ENCODE measurements at places on chromosomes 12 and 14.
A peak's percentile ranks its signal among the peaks of the same experiment; 100 is the strongest.

DNA sequence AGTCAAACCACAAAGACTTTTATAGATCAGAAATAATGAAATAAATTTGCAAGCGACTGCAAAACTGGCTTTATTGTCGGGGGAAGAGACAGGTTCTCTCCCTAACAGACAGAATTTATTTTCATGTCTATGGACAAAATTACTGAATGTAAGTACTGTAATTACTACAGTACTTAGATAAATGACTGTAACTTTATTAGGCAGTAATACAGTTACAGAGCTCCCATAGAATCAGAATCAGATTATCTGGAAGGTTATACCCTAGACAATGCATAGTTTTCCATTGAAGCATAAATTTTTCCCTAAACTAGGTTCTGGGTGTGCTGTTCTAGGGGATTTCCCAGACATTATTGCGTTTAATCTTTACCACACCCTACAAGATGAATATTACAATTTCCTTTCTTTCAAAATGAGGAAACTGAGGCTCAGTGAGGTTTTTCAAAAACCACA, 114.2 kb downstream of the C12orf75 start:
- no peak for DNase-seq

- no peak for DNase-seq
Observed at GRCh38 chr14:89634037-89634436, 217.0 kb upstream of the FOXN3 start.

DNA sequence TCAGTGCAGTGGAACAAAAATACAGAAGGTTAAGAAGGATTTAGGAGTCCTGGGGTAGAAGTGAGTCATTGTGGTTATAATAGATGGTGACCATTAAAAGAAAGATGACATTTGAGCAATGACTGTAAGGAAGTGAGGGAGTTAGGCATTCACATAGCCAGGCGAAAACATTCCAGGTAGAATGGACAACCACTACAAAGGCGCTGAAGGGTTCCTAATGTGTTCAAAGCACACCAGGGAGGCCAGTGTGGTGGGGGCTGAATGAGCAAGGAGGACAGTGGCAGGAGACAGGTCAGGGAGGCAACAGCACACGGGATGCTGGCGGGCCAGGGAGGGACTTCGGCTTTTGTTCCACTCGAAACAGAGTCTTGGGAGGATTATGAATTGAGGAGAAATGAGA, 129.9 kb downstream of the NPAS3 start:
- DNase-seq = no peak

GRCh38 chr12:65941388-65941787, 117.1 kb downstream of the HMGA2 start:
- DNase-seq = no peak

- DNase-seq = no peak
Observed at GRCh38 chr12:113382206-113382605, 21.5 kb downstream of the SDS start.

- peak; percentile 5 for DNase-seq
Observed at GRCh38 chr12:39764944-39765560, 145.4 kb upstream of the ABCD2 start.

DNA sequence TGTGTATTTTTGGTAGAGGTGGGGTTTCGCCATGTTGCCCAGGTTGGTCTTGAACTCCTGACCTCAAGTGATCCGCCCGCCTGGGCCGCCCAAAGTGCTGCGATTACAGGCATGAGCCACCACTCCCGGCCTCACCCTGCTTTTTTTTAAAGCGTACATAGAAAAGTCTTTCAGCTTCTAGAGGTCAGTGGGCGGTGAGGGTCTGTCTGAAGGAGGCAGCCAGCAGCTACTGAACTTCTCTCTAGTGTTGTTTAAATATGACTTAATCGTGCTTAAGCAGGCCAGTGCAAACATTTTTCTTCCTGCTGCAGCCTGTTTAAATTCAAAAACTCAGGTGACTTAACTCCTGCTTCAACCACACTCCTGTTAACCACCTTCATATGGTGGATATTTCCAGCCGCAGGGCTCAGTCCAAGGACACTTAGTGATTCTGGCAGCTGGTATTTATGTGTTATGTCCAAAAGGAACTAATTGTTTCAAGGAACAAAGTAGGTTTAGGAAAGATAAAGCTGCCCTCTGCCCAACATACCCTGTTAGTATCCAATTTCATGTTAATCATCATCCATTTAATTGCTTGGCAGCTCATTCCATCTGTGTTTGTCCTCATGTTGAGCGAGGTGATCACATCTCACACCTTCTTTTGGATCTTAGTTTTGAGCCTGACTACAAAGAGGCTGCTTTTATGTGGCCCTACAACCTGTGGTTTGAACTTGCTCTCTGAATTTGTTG, 2.0 kb downstream of the PRKAB1 start:
- DNase-seq = no peak

- DNase-seq = no peak
Observed at GRCh38 chr14:52987042-52987441, 36.2 kb upstream of the FERMT2 start.

DNA sequence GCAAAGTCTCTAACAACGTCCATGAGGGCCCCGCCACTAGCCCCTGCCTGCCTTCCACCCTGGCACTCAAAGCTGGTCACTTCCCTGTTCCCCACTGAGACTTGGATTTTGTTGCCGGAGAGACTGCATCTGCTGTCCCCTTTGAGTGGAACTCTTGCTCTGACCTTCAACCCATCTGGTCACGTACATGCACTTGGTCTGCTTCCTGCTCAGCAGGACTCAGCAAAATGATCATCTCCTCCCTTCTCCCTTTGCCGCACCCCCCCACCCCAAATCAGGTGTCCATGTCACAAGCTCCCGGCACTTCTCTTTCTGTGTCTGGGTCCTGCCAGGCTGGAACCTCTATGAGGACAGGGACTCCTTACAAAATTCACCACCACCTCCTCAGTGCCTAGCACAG, 180.9 kb downstream of the CHST11 start:
- DNase-seq = no peak

GRCh38 chr14:90576981-90577660, 180.3 kb downstream of the CALM1 start:
- no peak for DNase-seq

GRCh38 chr12:117225179-117225578, 34.9 kb upstream of the FBXO21 start:
- DNase-seq = no peak

- DNase-seq = no peak
Observed at GRCh38 chr12:25730489-25731349, 177.6 kb upstream of the LMNTD1 start.

GRCh38 chr14:20409226-20409625, 4.1 kb downstream of the TEP1 start:
- no peak for DNase-seq

All from neuronal stem cell (in vitro differentiated cells).